NCI-H510A (cell line): ENCODE measurements at places on chromosomes 7 and 10.

DNA sequence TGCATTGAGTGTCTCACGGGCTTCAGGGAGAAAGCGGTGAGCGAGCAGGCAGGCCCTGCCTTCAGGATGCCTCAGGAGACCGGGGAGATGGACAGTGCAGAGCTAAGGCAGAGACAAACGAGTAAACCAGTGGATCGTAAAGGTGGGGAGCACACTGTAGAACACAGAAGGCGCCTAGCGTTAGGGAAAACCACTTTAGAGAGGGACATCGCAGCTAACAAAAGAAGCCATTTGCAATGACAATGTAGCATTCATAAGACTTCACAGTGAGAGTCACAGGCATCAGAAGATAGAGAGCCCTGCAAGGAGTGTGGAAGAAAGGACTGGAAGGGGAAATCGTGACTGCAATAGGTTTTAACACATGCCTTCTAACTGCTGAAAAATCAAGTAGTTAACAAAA is 54.9 kb upstream of the TMEM273 start:
- no peak for DNase-seq

DNA sequence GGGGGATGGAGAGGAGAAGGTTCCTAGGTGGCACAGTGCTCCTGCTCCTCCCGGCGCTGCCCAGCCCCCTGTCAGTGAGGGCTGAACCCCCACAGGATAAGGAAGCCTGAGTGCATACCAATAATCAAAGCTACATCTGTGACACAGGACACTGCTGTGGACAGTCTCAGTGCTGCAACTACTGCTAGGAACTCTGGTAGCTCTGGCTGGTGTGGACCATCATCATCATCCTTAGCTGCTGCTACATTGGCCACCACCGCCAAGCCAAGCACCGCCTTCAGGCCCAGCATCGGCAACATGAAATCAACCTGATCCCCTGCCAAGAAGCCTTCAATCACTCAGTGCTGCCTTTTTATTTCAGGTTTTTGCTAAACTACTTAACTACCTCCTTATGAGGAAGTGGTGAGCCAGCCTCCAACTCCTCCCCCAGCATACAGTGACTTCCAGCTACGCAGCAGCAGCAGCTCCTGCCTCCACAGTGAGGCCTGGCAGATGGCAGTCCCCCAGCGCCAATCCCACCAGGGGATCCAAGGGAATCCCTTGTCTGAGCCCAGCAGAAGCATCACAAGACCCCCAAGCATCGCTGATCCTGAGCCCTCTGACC is 32.1 kb upstream of the SLC26A4 start:
- DNase-seq: no peak

DNA sequence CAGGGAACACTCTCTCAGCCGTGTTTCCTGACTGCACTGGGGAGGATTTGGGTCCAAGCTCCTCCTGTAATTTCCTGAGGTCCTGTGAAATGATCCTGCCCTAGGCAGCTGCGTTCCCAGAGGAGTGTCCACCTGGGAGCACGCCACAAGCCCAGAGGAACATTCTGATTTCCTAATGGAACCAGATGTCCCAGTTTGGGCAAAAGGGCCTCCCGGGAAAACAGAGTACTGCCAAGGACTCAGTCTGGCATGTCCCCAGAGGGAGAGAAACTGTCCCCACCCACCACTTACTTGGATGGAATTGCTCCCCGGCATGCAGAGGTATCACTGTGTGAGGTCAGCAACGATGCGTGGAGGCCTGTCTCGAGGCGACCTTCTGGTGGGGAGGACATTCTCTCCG is 34.5 kb downstream of the ASB13 start:
- DNase-seq: no peak

- no peak for DNase-seq
Measured at GRCh38 chr7:79377097-79377496, 76.4 kb downstream of the MAGI2 start.
